AG04449 (cell line): ENCODE measurements at places on chromosomes 3 and 15.

DNA sequence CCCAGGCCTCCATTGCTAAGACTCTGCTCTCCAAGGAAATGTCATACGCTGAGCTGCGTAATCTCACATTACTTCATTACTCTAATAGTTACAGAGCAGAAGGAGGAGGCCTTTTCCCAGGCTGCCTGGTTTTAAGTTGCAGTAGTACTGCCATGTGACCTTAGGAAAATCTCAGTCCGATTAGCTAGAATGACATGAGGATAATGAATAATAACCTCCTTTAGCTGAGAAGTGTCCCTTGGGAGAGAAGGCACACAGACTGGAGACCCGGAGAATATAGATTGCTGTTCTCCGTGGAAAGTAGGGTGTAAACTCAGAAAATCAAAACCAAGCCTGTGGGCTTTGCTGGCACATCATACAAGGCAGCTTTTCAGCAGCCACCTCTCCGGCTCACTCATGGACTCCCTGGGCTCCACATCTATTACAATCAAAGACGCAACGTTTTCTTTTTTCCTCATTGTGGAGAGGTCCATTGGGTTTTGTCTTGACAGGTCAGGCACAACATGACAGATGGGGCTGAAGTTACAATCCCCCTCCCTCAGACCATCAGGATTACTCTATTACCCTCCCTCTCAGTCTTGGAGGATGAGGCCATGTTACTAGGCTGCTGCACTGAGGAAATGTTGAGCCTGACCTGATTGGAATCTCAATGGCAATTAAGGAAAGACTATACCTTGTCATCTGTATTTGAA, 134.8 kb upstream of the MB21D2 start:
- no peak for DNase-seq

DNA sequence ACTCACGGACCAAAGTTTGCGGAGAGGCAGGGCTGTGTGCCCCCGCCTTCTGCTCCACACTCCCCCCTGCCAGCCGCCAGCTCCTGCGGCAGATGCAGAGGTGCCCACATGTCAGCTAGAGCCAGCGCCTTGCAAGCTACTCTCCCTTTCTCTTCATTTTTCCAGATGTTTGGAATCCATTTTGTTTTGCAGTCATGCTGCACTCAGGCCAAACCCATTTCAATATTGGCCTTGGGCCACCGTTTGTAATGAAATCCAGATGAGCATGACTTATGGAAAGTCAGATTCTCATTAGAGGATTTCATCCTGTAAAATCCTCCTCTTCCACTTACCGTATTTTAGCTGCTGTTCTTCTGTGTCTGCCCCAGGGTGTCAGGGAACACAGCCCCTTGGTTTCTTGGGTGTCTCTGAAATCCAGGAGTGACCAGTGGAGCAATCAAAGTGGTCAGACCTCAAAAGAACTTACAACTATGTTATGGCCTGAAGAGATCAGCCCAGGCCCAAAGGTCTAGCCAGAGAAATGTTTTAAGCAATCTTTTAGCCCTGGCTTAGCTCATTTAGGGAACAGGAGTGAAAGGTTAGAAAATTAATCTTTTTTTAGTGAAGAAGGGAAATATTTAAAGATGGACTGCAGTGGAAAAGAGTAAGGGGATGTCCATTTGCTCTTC, 65.8 kb downstream of the AAGAB start:
- no peak for DNase-seq

GRCh38 chr3:147392625-147392946, 13.8 kb downstream of the ZIC4 start:
- no peak for DNase-seq

DNA sequence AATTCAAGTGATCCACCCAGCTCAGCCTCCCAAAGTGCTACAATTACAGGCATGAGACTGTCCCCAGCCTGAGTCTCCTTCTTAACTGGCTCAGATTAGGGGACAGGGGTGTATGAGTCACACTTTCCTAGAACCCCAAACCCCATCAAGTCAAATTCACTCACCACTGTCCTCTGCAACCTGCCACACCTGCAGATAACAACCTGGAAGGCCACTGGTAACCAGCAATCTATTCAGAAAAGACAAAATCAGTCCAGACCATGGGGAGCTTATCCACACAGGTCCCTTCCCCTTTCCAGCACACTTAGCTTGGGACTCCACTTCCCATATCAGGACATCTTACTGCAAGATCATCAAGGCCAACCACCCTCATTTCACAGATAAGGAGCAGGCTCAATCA, 6.4 kb downstream of the WDR73 start:
- DNase-seq: no peak

GRCh38 chr3:172449466-172450149, 1.4 kb upstream of the GHSR start:
- DNase-seq: no peak

- no peak for DNase-seq
These were observed 74.1 kb downstream of the SCN5A start for GRCh38 chr3:38575279-38575843.

- DNase-seq: no peak
These were observed at the start of gene LSAMP for GRCh38 chr3:116445311-116445841. TSS of gene LSAMP (minus strand) at chr3:116445487.
